Esophagus squamous epithelium (tissue), 5 donors: ENCODE measurements at places on chromosomes 7 and 10.

DNA sequence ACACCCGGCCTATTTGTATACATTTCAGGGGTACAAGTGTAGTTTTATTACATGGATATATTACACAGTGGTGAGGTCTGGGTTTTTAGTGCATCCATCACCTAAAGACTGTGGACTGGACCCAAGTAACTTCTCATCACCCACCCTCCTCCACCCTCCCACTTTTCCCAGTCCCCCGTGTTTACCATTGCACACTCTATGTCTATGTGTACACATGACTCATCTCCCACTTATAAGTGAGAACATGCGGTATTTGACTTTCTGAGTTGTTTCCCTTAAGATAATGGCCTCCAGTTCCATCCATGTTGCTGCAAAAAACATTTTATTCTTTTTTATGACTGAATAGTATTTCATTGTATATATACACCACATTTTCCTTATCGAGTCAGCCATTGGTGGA lies 98.9 kb upstream of the WAC start:
- DNase-seq = no peak

- no peak for DNase-seq
These were observed 37.1 kb downstream of the MASTL start for GRCh38 chr10:27192284-27192683.

DNA sequence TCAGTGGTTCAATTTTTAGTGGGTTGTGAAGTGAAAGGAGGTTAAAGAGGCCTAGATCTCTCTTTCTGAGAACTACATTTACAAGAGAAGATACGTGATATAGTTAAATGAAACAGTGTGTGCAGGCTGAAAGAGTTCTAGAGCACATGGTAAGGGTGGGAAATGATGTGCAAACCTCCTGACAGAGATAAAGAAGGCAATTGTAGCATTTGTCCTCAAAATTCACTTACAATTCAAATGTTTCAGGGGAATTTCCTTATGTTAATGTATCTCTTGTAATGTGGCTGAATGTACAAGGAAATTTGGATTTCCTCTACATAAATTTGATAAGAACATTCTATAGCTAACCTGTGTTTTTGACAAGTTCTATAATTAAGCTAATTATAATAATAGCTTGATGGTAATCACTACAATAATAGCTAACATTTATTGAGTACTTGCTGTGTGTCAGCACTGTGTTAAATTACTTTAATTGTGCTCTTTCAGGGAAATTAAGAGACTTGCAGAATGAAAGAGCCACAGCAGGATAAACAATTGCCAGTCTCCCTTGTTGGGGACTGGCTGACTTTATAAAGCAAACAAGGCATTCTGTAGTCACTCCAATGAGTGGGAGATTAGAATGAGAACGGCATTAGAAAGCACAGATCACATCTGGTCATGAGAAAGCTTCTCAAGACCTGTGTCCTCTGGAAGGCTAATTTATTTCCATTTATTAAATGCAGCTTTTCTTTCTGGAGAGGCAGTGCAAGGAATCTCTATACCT lies 139.7 kb upstream of the TMEM72 start:
- DNase-seq = no peak

- no peak for DNase-seq
These were observed 34.5 kb downstream of the ZNF775 start for GRCh38 chr7:150413640-150414081.

DNA sequence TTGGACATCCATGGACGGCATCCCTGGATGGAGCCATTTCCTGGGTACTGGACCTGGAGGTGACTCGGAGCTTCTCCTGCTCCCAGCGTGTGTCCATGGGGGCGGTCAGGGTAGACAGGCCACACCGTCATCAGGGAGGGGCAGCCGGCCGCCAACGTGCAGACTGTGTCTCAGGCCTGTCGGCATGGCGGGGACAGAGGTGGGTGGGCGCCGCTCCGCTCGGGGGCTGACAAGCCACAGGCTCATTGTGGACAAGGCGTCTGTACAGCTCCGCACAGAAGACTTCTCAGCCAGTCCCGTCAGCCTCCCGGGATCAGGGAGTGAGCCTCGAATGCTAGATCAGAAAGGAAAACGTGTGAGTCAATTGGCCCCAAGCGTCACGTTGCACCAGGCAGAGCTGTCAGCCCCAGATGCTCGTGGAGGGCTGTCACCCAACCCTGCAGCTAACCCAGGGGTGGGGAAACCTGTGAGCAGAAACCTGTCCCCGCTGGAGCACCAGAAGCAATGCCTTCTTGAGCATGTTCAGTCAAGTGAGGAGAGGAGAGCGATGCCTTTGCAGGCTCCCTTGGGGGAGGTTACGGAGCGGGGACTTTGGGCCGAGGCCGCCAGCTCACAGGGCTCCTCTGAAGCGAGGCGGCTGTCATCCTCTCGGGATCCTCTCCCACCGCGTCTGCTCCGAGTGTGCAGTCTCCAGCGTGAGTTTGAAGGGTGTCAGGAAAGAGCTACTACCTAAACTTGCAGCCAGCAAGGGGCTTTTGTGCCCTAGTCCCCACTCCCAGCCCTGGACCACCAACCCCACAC lies 16.0 kb upstream of the DPYSL4 start:
- no peak for DNase-seq

GRCh38 chr7:93461350-93461749 lies 113.2 kb downstream of the CALCR start:
- no peak for DNase-seq

GRCh38 chr7:27168265-27168947 lies 3.1 kb upstream of the HOXA9 start:
- no peak for DNase-seq

DNA sequence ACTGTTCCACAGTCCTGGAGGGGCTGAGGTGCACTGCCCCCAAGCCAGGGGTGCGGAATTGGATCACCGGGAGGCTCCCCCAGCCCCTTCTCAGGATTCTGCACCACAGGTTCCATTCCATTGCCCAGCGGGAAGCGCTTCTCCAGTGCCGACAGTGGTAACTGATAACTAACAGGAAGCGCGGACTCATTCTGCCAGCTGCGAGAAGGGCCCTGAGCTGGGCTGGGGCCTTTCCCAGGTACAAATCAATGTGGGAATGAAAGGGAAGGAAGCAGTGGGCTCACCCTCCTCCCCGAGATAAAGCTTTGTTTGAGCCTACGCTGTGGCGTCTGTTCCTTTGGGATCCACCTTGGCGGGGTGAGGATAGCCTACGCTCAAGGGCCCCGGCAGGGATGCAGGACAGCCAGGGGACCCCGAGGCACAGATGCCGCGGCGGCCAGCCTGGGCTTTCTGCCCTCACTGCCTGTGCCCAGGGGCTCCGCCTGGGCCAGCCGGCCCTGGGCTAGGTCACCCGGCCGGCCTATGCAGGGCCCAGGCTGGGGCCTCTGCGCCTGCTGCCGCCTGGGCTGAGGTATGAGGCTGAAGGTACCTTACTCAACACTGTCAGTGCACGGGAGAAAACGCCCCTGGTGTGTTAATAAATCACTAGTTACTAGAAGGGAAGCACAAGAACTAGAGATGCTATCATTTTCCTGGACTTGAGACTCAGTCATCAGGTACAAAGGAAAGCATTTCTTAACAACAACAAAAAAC lies 39.4 kb downstream of the EN2 start:
- no peak for DNase-seq

DNA sequence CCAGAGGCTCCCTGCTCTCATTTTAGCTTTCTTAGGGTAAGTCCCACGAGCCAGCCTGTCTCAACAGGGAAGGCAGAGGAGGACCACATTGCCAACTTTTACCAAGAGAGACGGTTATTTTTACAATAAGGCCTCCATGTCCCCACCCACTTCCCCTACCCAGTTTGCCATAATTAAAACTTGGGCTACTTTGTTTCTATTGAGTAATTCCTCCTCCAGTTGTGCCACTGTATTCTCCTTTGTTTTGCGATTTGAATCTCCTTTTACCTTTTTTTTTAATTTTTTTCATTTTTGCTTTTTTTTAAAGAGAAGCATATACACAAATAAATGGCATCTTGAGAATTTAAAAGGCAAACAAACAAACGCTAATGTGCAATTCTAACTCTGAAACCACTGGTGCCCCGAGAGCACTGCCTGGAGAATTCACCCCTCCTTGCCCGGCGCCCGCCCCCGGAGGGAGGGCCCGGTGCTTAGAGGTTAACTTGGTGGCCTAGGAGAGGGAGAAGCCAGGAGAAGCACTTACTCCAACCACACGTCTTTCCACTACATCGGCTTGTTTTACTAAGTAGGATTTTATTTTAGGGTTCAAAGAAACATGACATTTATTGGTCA lies 282.3 kb downstream of the USP6NL start:
- no peak for DNase-seq

GRCh38 chr10:72818076-72818475 lies 75.5 kb upstream of the OIT3 start:
- DNase-seq = no peak

DNA sequence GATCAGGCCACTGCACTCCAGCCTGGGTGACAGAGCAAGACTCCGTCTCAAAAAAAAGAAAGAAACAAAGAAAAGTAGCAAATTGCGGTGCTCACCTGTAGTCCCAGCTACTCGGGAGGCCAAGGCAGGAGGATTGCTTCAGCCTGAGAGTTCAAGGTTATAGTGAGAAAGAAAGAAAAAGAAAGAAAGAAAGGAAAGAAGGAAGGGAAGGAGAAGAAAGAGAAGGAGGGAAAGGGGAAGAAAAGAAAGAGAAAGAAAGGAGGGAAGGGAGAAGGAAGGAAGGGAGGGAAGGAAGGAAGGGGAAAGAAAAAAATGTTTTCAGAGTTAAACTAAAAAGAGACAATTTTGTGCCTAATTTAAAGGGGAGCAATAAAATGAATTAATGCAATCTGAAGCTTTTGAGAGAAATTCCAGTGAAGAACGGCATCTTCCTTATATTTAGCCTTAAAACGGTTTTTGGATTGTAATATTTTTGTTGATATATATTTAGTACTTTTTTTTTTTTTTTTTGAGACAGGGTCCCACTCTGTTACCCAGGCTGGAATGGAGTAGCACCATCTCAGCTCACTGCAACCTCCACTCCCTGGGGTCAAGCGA lies 47.4 kb upstream of the RSBN1L start:
- DNase-seq = no peak

DNA sequence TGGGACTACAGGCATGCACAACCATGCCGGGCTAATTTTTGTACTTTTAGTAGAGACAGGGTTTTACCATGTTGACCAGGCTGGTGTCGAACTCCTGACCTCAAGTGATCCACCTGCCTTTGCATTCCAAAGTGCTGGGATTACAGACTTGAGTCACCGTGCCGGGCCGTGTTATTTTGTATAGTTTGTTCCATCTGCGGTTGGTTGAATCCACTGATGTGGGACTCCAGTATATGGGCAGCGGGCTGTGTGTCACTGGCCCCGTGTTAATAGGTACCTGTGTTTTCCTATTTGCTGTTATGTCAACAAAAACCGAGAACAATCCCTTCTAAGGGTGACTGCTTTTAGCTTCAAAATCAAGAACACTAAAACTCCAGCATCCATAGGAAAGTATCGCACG lies 297.6 kb upstream of the PITRM1 start:
- DNase-seq = no peak

- no peak for DNase-seq
These were observed 497.7 kb downstream of the KIF20B start for GRCh38 chr10:90199093-90199492.

DNA sequence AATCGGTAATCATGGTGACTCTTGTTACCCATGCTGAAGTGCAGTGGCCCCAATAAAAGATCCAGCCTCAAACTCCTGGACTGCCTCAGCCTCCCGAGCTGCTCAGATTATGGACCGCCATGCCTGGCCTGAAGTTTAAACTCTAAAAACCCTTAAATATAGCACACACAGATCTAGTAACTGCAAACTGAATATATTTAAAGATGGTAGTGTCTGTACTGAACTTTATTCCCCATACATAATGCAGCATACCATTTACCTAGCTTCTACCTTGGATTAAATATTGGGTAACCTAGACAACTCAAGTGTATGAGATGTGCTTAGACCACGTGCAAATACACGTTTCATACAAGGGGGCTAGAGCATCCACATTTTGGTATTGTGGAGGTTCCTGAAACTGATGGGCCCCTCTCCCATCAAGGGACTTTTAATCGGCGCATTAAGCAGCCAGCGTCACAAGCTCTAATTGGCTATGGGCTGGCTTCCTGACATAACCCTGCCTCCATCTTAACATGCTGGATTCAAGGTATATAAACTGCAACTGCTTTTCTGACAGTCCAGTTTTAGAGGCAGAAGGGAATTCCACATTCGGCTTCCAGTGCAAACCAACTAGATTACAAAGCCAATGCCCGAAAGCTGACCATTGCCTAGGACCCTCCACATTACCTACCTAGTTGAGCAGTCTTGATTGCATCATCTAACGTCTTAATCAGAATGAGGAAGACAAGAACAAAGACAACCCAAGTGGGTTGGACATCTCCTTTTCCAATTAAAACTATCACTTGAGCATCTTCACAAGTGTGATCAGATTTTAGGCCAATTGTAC lies 13.0 kb downstream of the HNRNPA2B1 start:
- DNase-seq = no peak

DNA sequence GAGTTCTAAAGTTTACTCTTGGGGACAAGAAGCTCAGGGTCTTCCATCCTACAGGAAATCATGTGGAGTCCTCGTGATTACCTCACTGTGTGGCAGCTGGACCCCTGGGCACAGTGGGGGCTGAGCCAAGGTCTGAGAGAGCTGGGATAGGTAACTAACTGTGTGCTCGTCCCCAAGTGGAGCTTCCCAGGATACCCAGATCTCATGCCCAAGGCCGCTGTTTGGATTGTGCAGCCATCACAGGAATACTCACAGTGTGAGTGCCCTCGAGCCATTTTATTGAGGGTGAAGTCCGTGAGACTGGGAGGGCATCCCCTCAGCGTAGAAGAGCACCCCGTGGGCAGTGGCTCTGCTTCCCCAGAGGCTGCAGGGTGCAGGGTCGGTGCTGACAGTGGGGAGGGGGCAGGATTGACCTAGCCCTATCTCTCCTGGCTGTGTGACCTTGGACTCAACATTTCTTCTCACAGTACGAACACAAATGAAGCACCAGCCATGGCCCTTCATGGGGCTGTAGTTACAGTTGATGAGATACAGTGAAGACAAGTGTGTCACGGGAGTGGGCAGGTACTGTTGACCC lies 69.6 kb upstream of the LEP start:
- no peak for DNase-seq

DNA sequence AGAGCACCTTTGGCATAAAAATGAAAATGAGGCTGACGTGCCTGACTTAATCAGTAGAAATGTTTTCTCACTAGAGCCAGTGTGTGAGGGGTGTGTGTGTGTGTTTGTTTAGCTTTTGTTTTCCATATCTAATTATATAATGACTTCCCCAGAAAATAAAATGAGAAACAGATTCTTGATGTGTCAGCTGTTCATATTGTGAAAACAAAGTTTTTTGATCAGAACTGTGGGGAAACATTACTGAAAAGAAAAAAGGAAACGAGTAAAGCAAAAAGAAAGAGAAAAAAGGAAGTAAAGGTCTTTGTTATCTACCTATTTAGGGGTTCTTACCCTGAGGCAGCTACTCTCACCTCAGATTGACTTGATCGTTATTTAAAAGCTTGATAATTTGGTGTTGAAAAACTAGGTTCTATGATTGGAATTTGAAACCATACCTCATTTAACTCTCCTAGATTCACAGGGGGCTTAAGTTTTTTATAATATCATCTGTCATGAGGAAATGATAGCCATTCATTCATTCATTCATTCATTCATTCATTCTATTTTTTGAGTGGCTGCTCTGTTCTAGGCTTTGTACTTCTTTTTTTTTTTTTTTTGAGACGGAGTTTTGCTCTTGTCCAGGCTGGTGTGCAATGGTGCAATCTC lies 58.0 kb downstream of the CREM start:
- DNase-seq = no peak
